ENCODE measurements at places on chromosomes 5 and 9. TPM values are rescaled to one million over a fixed set of nuclear protein-coding genes. Genes with fewer than 3 reads are reported as not detected.

DNA sequence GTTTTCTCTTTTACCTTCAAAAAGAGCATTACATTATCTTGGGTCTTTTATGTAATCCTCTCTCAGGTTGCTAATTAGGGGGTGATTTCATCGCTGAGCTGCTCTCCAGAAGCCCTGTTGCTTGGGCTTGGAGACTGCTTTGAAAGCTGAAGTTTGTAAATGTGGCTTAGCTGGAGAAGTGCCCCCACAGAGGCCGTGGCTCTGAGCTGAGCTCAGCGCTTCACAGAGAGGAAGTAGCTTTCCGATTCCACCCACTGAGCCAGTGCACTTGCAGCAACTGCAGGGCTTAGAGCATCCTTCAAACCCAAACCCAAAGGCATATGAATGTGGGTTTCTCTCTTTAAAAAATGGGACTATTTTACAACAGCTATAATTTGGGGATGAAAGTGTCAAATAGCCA, 13.7 kb upstream of the NXNL2 start:
- DNase-seq = no peak

DNA sequence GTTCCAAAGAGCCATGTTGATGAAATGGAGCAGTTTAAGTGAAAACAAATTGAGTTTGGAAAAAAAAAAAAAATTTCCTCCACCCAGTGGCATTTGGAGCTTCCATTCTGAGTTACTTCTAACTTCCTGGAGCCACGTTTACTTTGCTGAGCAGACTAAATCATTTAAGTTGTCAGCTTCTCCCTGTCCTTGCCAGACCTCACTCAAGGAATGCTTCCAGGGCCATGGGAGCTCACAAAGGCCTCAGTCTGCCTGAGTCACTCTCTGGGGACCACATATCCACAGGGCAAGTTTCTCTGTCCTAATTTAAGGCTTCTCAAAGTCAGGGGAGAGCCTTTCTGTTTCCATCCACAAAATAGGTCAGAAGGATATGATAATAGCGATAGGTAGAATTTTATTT, 210.3 kb upstream of the TNC start:
- no peak for DNase-seq

- DNase-seq = no peak
Measured at GRCh38 chr9:137383784-137384756, 38.9 kb downstream of the EXD3 start.

GRCh38 chr5:179409806-179410205, 64.5 kb upstream of the ADAMTS2 start:
- DNase-seq = no peak

- DNase-seq = no peak
Measured at GRCh38 chr5:56856541-56857178, 41.3 kb downstream of the MAP3K1 start.

The AMBP gene
- 6.1 TPM for polyA plus RNA-seq

Data from A549 (cell line).